ENCODE measurements at places on chromosomes 11 and 22.

DNA sequence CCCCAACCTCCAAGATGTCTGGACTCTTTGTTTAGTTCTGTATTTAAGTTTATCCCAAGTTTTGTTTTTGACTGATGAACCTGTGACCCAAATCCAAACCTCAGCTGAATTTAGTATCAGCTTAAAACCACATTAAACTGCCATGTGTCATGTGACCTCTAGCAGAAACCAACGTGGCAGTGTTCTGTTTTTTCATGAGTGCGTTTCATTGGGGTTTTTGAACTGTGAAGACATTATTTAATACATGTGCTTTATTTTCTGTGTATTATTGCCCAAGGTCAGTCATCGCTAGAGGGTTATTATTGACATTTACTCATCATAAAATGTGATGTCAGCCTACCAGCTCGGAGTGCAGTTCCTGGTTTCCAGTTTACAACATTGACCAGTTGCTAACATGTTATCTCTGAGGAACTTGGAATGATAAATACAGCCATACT is 1.8 kb downstream of the TLCD5 start:
- no peak for DNase-seq

GRCh38 chr11:79419120-79419519 is 21.7 kb downstream of the TENM4 start:
- DNase-seq, result no peak

DNA sequence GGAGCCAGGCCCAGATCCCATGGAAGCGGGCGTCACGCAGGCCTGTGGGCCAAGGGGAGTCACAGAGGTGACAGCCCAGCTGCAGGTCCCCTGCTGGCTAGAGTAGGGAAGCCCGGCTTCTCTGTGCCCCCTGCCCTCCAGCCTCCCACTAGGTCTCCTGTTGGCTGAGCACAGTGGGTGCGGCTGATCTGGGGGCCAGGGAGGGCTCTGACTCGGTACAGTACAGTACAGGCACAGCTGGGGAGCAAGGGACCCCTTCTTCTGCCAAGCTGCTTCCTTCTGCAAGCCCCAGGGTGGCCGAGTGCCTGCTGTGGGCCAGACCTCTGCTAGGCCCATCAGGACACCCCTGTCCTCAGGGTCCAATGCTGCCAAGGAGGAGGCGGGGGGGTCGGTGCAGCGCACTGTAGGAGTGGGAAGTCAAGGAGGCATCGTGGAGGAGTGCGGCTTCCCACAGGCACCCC is 10.1 kb downstream of the SUSD2 start:
- no peak for DNase-seq

GRCh38 chr22:35589071-35589755 is 27.9 kb downstream of the MB start:
- DNase-seq, result no peak

- DNase-seq, result no peak
Observed at GRCh38 chr11:86103808-86104207, 34.9 kb upstream of the PICALM start.

GRCh38 chr11:134957540-134958335 is 545.7 kb upstream of the B3GAT1 start:
- DNase-seq, result no peak

GRCh38 chr11:34825315-34825669 is 90.9 kb downstream of the APIP start:
- no peak for DNase-seq

GRCh38 chr11:71182791-71183677 is 69.3 kb downstream of the SHANK2 start:
- DNase-seq, result no peak

- no peak for DNase-seq
Observed at GRCh38 chr11:120985718-120986569, 38.0 kb upstream of the TBCEL start.
